ENCODE measurements at places on chromosomes 5 and 9. TPM values are rescaled to one million over a fixed set of nuclear protein-coding genes. Genes with fewer than 3 reads are reported as not detected.
A peak's percentile ranks its signal among the peaks of the same experiment; 100 is the strongest.

Gene COX7C
- 481 TPM for total RNA-seq

DNA sequence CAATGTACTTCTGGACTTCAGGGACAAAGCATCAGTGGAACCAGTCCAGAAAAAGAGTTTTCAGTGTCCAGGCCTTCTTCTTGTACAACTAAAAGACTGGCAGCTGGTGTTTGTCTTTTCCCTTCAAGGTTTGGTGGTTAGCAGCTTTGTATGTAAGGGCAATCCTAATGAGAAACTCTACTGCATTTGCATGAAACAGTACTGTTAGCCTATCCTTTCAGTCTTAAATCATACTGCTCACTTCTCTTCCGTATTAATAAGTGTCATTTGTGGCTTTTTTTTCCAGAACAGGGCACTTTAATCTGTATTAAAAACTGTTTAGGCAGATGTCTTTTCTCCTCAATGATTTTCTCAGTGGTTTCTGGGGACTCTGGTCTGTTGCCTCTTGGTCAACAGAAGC is 48.9 kb downstream of the FAM174A start:
- H3K4me1 ChIP-seq: no peaks in the 10 kb centered on the region
- DNase-seq: no peak
- H3K27ac ChIP-seq: no peak overlapping the region
- H3K4me3 ChIP-seq: no peak overlapping the region

Gene PDE6A
- not detected for total RNA-seq

- no peaks in the 10 kb centered on the region for H3K36me3 ChIP-seq
- H3K4me3 ChIP-seq: no peak overlapping the region
- H3K4me1 ChIP-seq: peaks cover 2% of the 10 kb centered on the region
- no peak overlapping the region for H3K27ac ChIP-seq
- H3K27me3 ChIP-seq: peaks cover 14% of the 10 kb centered on the region
- DNase-seq: peak; percentile 90
Observed at GRCh38 chr5:158695595-158696330, 404.0 kb downstream of the EBF1 start.

GRCh38 chr5:164373876-164374275 is 868.5 kb downstream of the MAT2B start:
- no peaks in the 10 kb centered on the region for H3K27me3 ChIP-seq
- no peak overlapping the region for H3K4me3 ChIP-seq
- DNase-seq: no peak
- H3K4me1 ChIP-seq: no peaks in the 10 kb centered on the region

Gene MARCOL
- not detected for total RNA-seq

Gene IFNK
- not detected for total RNA-seq

Gene PLPP7
- not detected for total RNA-seq

GRCh38 chr5:96883871-96884270 is 7.6 kb downstream of the ERAP2 start:
- H3K27me3 ChIP-seq: no peaks in the 10 kb centered on the region
- peak overlapping the region; percentile 51 for H3K4me3 ChIP-seq
- no peak for DNase-seq
- peak overlapping the region; percentile 63 for H3K27ac ChIP-seq
- peaks cover 73% of the 10 kb centered on the region for H3K36me3 ChIP-seq
- peaks cover 72% of the 10 kb centered on the region for H3K4me1 ChIP-seq

GRCh38 chr9:116895961-116896360 is 208.9 kb downstream of the TRIM32 start:
- no peaks in the 10 kb centered on the region for H3K36me3 ChIP-seq
- no peak for DNase-seq
- H3K4me3 ChIP-seq: no peak overlapping the region
- no peak overlapping the region for H3K27ac ChIP-seq

Gene C9orf153
- 0.33 TPM for total RNA-seq

Gene CTSV
- 0.51 TPM for total RNA-seq

Gene IL31RA
- 0.92 TPM for total RNA-seq

- H3K4me1 ChIP-seq: no peaks in the 10 kb centered on the region
- H3K36me3 ChIP-seq: no peaks in the 10 kb centered on the region
- no peak overlapping the region for H3K27ac ChIP-seq
- DNase-seq: no peak
- no peak overlapping the region for H3K4me3 ChIP-seq
Observed at GRCh38 chr9:115653171-115653606, 500.4 kb upstream of the PAPPA start.

Gene PROB1
- total RNA-seq: 9.2 TPM

DNA sequence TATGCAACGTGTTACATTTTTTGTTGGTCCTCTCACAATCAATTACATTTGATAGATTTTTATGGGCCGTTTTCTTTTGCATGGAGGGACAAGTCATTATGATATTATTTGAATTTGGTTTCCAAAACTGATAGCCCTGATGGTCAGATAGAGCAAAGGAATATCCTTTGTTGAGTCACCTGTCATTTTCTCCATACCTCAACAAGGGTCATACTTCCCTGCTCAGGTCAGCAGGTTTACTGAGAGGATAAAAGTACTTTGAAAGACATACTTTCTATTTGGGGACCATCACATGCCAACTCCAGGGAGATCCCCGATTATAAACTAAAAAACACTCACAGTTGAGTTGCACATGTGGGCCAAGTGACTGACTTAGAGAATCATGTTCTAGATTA is 132.9 kb downstream of the SUSD1 start:
- H3K36me3 ChIP-seq: peaks cover 24% of the 10 kb centered on the region
- no peak overlapping the region for H3K27ac ChIP-seq
- no peak for DNase-seq
- H3K4me3 ChIP-seq: no peak overlapping the region
- peaks cover 21% of the 10 kb centered on the region for H3K4me1 ChIP-seq

Gene TGFBI
- not detected for total RNA-seq

DNA sequence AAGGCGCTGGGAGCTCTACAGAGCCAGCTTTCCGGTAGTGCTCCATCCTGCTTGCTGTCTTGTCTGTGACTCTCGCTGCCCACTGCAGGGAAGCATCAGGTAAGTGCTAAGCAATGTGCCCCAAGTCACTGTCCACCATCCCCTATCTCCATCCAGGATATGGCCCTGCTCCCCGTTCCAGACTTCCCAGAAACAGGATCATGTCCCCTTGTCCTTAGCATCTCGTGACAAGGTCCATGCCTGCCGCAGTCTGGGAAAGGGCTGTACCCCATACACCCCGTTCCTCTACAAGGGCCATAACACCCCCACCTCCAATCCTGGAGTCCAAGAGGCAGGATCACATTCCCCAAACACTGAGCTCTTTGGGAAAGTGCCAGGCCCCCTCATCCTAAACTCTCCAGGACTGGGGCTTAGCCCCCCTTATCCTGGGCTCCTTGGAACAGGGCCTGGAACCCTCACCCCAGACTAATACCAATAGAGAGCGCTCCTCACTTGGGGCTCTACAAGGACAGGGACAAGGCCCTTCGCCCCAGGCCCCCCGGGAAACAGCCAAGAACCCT is 566 bp downstream of the RPP25L start:
- DNase-seq: peak; percentile 70
- H3K4me1 ChIP-seq: peaks cover 21% of the 10 kb centered on the region
- peaks cover 22% of the 10 kb centered on the region for H3K36me3 ChIP-seq
- peak overlapping the region; percentile 96 for H3K4me3 ChIP-seq

- peak overlapping the region; percentile 97 for H3K27ac ChIP-seq
- H3K36me3 ChIP-seq: peaks cover 67% of the 10 kb centered on the region
- peak; percentile 72 for DNase-seq
- no peaks in the 10 kb centered on the region for H3K27me3 ChIP-seq
Observed at GRCh38 chr9:120872791-120873502, 4.0 kb downstream of the PHF19 start.

DNA sequence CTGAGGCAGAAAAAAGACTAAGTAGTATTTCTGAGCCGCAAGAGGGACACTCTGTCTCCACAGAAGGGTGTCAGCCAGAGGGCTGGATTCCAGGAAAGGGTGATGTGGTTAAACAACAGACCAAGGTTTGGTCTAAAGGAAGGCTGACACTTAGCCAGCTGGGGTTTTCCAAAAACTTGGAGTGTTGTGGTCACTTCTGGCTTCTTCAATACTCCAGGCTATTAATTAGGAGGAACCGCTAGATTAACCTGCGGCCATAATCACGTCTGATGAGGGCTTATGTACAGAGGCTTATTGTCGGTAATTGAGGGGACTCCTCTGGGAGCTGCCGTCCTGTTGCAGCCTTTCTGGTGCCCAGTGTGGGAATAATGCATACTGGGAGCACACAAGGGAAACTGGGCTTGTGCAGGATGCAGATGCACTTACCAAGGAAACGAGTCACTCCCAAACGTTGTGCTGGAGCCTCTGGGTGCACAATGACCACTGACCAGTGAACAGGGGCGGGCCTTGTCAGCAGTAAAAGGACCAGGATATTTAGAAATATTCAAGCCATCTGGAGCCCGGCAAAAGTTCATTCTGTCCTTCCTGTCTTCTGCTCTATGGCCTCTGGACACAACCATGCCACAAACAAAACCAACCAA is 70.2 kb upstream of the TUT7 start:
- no peaks in the 10 kb centered on the region for H3K4me1 ChIP-seq
- H3K4me3 ChIP-seq: no peak overlapping the region
- H3K27ac ChIP-seq: no peak overlapping the region
- H3K27me3 ChIP-seq: no peaks in the 10 kb centered on the region
- no peaks in the 10 kb centered on the region for H3K36me3 ChIP-seq
